Fibroblast of lung (primary cell): ENCODE measurements at places on chromosomes 16 and 17.

GRCh38 chr16:64579712-64580111 lies 542.2 kb downstream of the CDH11 start:
- DNase-seq: no peak
- no peak overlapping the region for H3K4me3 ChIP-seq
- H3K36me3 ChIP-seq: no peaks in the 10 kb centered on the region
- H3K4me1 ChIP-seq: no peaks in the 10 kb centered on the region
- no peaks in the 10 kb centered on the region for H3K27me3 ChIP-seq

DNA sequence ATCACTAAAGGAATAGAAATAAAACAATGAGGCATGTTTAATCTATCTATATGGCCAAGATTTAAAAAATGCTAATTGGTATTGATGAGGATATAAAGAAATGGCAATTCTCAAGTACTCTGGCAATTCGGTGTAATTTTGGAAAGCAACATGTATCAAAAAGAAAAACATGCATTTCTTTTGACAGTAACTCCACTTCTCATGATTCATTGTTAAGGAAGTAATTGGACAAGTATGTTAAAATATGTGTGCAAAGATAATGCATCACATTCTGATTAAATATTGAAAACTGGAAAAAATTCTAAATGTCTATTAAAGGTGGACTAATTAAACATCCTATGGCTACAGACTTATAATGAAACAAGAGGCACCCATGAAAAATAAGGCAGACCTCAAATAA lies 81.2 kb downstream of the CREBBP start:
- no peak for DNase-seq
- H3K36me3 ChIP-seq: no peaks in the 10 kb centered on the region
- no peak overlapping the region for H3K27ac ChIP-seq
- no peaks in the 10 kb centered on the region for H3K27me3 ChIP-seq
- H3K4me3 ChIP-seq: no peak overlapping the region
- no peaks in the 10 kb centered on the region for H3K4me1 ChIP-seq

GRCh38 chr17:47870056-47870455 lies 19.1 kb upstream of the SP6 start:
- no peak overlapping the region for H3K27ac ChIP-seq
- no peaks in the 10 kb centered on the region for H3K4me1 ChIP-seq
- peaks cover 39% of the 10 kb centered on the region for H3K27me3 ChIP-seq
- no peak for DNase-seq

GRCh38 chr16:23274968-23275367 lies 27.1 kb upstream of the SCNN1B start:
- H3K4me1 ChIP-seq: no peaks in the 10 kb centered on the region
- H3K36me3 ChIP-seq: no peaks in the 10 kb centered on the region
- H3K27ac ChIP-seq: no peak overlapping the region

DNA sequence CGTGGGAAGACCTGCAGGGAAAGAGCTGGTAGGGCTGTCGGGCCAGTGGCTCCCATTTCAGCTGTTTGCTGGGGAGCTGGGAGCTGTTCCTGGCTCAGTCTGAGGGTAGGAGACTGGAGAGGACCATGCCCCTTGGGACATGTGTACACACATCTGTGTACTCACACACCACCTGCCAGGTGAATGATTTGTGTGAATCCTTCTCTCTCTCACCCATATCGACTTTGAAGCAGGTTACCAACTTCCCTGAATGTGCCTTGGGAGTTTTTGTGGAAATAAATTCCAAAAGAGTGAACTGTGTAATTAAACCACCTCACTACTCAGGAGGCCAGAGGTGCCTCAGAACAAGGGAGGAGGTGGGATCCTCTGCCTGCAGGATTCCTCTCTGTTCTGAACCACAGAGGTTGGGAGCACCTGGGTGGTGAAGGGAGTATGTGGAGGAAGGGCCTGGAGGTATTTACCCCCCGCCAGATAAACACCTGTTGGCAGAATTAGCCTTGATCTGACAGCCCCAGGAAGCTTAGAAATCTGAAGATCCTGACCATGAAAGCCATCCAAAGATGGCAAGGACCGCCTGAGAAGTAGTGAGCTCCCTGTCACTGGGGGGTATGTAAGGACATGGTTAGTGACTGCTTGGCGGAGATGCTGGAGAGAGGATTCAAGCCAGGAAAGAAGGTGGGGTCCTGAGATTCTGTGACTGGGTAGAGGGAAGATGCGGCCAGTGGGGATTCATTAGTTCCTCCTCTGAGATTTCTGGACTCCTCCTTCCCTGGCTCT lies 3.3 kb downstream of the ABCC3 start:
- H3K4me1 ChIP-seq: peaks cover 32% of the 10 kb centered on the region
- DNase-seq: no peak
- H3K36me3 ChIP-seq: no peaks in the 10 kb centered on the region
- H3K4me3 ChIP-seq: no peak overlapping the region
- H3K27ac ChIP-seq: peak overlapping the region; percentile 83

- no peak overlapping the region for H3K27ac ChIP-seq
- peaks cover 4% of the 10 kb centered on the region for H3K36me3 ChIP-seq
- peaks cover 10% of the 10 kb centered on the region for H3K27me3 ChIP-seq
- DNase-seq: no peak
Observed at GRCh38 chr17:45260204-45260783, 1.6 kb downstream of the SPATA32 start.

- peaks cover 25% of the 10 kb centered on the region for H3K27me3 ChIP-seq
- no peaks in the 10 kb centered on the region for H3K36me3 ChIP-seq
- no peak overlapping the region for H3K27ac ChIP-seq
- H3K4me1 ChIP-seq: no peaks in the 10 kb centered on the region
- H3K4me3 ChIP-seq: no peak overlapping the region
Observed at GRCh38 chr16:87506423-87507350, 13.9 kb upstream of the ZCCHC14 start.

DNA sequence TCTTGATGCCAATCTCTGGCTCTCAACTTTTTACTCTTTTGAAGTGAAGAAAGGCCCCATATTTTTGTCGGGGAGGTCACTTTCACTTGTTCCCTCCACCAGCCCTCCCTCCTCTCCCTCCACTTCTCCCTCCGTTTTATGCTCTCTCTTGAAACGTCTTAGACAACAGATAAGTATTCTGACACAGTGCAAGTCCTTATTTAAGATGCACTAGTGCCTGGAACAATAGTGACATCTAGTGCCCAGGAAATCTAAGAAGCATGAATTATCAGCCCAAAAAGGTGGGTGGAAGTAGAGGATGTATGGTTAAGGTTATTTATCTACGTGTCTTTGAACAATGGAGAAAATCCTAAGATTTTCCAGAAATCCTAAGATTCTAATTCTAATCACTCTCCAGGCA lies 17.9 kb downstream of the PSME3IP1 start:
- H3K36me3 ChIP-seq: peaks cover 10% of the 10 kb centered on the region
- H3K4me1 ChIP-seq: no peaks in the 10 kb centered on the region
- H3K4me3 ChIP-seq: no peak overlapping the region

GRCh38 chr16:8832717-8833105 lies 35.1 kb downstream of the PMM2 start:
- H3K4me3 ChIP-seq: no peak overlapping the region
- no peak for DNase-seq
- no peak overlapping the region for H3K27ac ChIP-seq
- H3K36me3 ChIP-seq: peaks cover 11% of the 10 kb centered on the region
- H3K4me1 ChIP-seq: no peaks in the 10 kb centered on the region

GRCh38 chr16:23368469-23368868 lies 66.4 kb downstream of the SCNN1B start:
- DNase-seq: no peak
- no peaks in the 10 kb centered on the region for H3K36me3 ChIP-seq
- H3K27ac ChIP-seq: no peak overlapping the region
- no peaks in the 10 kb centered on the region for H3K4me1 ChIP-seq
- H3K27me3 ChIP-seq: no peaks in the 10 kb centered on the region

DNA sequence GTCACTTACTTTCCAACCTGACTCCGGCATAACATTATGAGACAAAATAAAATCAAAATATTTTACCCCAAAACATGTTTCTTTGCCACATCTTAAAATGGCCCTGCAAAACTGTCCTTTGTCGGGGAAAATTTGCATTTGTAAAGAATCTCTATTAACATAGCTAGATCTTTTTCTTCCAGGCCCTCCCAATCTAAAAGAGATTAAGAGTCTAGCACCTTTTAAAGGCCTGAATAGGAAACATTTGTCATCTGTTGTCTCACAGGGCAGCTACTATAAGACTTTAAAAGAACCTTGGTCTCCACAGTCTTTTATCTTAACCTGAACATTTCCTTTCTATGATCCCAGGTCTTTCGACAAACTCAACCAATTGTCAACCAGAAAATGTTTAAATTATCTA lies 18.1 kb upstream of the DHRS7B start:
- no peaks in the 10 kb centered on the region for H3K27me3 ChIP-seq
- no peaks in the 10 kb centered on the region for H3K36me3 ChIP-seq
- no peak overlapping the region for H3K4me3 ChIP-seq
- H3K4me1 ChIP-seq: no peaks in the 10 kb centered on the region

DNA sequence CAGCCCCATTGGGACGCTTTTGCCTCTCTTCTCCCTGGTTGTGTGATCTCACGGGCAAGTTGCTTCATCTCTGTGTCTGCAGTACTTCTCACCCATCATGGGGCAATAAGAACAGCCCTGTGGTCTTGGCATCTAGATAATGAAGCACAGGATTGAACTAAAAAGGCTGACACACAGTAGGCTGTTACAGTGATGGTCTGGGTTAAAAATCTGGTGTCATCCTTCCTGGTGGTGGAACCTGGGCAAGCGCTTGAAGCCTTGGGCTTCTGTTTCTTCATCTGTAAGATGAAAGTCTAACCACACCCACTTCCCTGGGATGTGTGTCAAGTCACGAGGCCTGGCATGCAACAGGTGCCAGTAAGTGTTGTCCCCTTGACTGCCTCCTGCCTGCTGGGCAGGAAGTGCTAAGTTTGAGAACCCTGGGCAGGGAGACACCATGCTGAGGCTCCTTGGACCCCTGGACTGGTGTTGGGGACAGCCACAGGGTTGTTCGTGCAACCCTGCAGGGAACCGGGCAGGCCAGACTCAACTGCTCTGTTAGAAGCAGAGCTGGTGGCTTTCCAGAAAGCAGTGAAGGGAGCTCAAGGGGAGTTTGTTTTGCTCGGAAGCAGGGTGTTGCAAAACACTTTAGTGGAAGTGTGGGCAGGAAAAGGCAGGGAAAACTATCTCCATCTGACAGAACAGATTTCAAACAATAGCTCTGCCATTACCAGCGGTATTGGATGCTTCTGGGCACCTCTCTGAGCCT lies 5.9 kb upstream of the MAP2K3 start:
- H3K36me3 ChIP-seq: no peaks in the 10 kb centered on the region
- H3K27ac ChIP-seq: no peak overlapping the region
- H3K4me1 ChIP-seq: peaks cover 31% of the 10 kb centered on the region
- no peaks in the 10 kb centered on the region for H3K27me3 ChIP-seq
- H3K4me3 ChIP-seq: no peak overlapping the region

GRCh38 chr16:30697264-30698138 lies 1.5 kb upstream of the SRCAP start:
- peaks cover 2% of the 10 kb centered on the region for H3K36me3 ChIP-seq
- peak; percentile 9 for DNase-seq
- peak overlapping the region; percentile 74 for H3K4me3 ChIP-seq
- peak overlapping the region; percentile 98 for H3K27ac ChIP-seq
- H3K27me3 ChIP-seq: no peaks in the 10 kb centered on the region

- H3K27me3 ChIP-seq: no peaks in the 10 kb centered on the region
- DNase-seq: no peak
- H3K4me1 ChIP-seq: no peaks in the 10 kb centered on the region
- peaks cover 4% of the 10 kb centered on the region for H3K36me3 ChIP-seq
Observed at GRCh38 chr17:1899403-1900000, 69.7 kb downstream of the RPA1 start.

DNA sequence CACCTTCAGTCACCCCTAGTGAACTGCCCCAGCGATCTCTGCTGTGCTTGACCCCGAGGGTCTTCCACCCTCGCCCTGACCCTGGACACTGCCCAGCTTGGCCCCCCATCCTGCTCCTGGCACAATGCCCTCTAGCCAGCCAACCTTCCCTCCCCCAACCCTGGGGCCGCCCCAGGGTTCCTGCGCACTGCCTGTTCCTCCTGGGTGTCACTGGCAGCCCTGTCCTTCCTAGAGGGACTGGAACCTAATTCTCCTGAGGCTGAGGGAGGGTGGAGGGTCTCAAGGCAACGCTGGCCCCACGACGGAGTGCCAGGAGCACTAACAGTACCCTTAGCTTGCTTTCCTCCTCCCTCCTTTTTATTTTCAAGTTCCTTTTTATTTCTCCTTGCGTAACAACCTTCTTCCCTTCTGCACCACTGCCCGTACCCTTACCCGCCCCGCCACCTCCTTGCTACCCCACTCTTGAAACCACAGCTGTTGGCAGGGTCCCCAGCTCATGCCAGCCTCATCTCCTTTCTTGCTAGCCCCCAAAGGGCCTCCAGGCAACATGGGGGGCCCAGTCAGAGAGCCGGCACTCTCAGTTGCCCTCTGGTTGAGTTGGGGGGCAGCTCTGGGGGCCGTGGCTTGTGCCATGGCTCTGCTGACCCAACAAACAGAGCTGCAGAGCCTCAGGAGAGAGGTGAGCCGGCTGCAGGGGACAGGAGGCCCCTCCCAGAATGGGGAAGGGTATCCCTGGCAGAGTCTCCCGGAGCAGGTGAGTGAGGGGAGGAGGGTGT lies at the start of gene TNFSF13:
TSS of gene TNFSF13 (plus strand) at position 207 of the 776 bp plus-strand sequence. CDS start at position 497, 290 bp downstream.
- no peak within 1 kb of the TSS for H3K4me3 ChIP-seq
- H3K4me1 ChIP-seq: peaks cover 19% of the 10 kb centered on the region
- H3K27ac ChIP-seq: peak within 1 kb of the TSS; percentile 13
- H3K36me3 ChIP-seq: peaks cover 2% of the 10 kb centered on the region
- no peaks in the 10 kb centered on the region for H3K27me3 ChIP-seq
- DNase-seq: no peak

DNA sequence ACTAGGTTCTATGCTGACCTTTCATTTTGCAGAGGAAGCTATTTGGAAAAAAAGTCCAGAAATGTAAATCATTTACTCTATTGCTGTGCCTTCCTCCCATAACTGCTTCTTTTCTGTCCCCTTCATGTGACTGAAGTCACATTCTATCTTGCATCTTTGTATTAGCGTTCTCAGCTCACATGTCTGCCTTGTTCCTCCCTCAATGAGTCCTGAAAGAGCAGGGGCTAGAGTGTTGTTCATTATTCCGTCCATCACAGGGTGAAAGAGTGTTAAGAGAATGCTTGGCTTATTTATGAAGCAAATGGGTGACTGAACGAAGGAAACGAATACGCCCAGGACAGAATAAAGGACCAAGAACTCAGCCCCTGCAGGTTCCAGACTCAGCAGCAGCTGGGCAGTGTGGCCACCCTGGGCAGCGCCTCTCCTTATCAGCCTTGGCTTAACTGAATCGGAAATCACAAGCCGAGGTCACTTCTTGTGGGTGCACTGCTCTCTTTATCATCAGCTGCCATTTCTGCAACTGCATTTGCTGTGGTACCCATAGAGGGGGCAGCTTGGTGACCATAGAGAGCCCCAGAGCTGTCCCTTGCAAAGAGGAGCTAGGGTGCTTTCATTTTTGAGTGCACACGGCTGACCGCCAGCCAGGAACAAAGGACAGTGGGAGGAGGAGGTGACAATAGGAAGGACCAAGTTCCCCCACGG lies 1.8 kb upstream of the PIK3R6 start:
- H3K27ac ChIP-seq: no peak overlapping the region
- H3K36me3 ChIP-seq: no peaks in the 10 kb centered on the region
- no peaks in the 10 kb centered on the region for H3K4me1 ChIP-seq
- H3K4me3 ChIP-seq: no peak overlapping the region
